ENCODE measurements at places on chromosomes 3 and 15.

GRCh38 chr3:30467596-30468238 lies 138.7 kb upstream of the TGFBR2 start:
- DNase-seq, result no peak

DNA sequence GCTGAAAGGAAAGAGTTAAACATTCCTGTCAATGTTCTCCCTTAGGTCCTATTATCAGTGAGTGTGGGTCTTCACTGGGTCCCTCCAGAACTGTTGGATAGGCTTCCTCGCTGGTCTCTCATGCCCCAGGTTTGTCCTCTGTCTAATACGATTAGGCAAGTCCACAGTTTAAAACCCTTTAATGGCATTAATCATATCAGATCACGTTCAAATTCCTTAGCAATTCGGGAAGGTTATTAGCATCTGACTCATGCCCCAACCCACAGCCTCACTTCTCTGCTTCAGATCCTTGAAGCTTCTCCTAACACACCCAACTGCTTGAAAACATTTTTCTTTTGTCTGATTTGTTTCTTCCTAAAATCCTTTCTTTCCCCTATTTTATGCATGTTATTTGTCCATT lies 224.3 kb upstream of the ATP10A start:
- DNase-seq, result no peak

DNA sequence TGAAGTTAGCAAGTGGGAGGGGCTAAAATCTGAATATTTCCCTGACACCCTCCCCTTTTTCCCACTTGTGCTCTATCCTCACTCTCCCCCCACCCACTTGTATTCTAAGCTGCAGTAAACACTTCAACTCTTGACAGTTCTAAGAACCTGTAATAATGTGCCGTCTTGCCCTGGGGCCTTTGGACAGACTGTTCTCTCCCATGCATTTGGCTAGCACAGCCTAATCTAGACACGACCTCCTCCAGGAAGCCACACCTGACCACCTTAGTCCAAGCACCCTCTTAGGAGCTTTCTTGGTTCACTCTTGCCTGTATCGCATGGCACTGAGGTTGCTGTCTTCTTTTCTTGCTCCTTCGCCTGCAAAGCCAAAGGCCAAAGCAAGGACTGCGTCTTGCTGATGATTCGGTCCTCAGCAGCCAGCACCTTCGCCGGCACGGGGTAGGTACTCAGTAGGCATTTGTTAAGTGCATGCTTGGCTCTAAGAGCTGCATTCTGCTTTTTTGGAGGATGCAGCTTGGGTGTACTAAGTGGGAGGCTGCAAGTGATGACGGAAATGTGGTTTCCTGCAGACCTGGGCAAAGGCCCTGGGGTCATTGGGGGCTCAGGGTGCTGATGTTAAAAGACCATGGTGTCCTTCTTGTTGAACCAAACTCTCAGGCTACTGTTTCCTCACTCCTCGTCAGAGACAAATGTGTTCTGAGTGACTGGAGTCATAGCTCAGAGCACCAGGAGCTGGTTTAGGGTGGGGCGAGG lies 2.0 kb upstream of the ZNF710 start:
- no peak for DNase-seq

GRCh38 chr3:29333576-29333975 lies 52.7 kb downstream of the RBMS3 start:
- no peak for DNase-seq

GRCh38 chr3:26840272-26840870 lies 217.8 kb downstream of the LRRC3B start:
- DNase-seq, result no peak

DNA sequence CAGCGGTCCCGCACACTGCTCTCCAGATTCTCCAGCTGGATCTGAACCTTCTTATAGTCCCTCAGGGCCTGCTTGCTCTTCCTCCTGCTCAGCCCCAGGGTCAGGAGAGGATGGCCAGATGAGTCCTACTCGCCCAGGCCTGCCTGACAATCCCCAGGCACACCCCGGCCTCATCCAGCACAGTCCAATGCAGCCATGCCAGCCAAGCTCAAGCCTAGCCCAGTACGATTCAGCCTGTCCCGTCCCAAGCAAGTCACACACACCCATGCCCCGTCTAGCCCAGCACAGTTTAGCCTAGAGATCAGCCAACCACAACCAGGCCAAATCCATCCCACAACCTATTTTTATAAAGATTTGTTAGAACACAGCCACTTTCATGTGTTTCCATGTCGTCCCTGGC lies 16.8 kb downstream of the PLXNB1 start:
- no peak for DNase-seq

- no peak for DNase-seq
Measured at GRCh38 chr3:100141586-100141985, 27.3 kb upstream of the FILIP1L start.

GRCh38 chr3:98259707-98260106 lies 4.3 kb upstream of the OR5H6 start:
- DNase-seq, result no peak

DNA sequence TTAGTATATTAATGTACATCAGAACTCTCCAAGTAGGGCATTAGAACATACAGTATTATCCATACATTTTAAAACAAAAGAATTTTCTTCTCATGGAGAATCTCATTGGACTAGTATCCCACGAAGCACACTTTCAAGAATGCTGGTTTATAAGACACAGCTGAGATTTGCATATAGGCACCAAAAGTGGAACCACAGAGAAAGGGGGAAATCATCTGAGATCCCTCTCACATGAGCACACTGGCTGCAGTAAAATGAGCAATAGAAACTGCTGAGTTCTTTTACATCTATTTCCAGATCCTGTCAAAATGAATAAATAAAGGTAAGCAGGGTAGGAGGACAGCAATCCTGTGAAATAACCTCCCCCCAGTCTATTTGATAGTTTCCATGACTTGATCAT lies 665.3 kb downstream of the FHIT start:
- no peak for DNase-seq

DNA sequence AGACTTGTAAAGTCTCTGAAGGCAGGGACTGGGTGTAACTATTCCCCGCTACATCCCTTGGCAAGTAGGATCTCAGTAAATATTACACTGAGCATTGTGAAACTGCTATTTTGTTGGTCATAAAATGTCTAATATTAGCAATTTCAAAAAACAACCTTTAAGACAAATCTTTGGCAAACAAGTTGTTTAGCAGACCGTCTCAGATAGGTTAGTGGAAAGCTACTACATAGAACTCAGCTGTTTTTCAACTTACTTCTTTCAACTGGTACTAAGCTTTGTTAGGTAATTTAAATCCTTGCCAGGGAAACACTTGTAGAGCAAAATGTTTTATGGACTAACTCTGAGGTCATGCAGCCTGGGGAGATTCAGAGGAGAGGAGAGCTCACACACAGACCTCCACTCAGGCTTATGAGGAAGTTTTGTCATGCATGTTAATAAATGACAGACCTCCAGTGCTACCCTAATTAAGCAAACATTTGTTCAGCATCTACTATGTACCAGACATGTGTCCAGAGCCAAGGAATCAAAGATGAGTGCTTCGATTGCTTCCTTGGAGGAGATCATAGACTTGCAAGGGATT lies 61.6 kb upstream of the STAC start:
- no peak for DNase-seq

DNA sequence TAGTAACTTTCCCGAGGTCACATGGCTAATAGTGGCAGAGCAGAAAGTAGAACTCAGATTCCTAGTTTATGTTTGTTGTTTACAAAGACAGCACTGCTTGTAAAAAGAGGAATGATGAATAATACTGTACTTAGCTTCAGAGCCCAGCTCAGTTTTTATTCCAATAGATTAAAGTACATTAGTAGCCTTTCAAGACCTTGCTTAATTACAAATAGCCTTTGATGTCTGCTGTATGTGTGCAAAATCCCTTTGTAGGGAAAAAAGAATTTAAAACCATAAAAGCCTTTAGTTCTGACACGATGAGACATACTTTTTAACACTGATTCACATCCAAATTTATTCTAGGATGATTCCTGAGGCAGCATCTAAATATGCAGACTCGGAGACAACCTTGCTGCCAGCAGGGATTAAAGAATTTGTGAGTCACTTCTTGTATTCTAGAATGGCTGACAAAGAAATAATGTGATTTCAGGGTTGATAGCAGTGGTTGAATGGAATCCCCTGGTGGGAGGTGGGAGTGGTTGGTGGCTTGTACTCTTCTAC lies 324.2 kb upstream of the TGFBR2 start:
- no peak for DNase-seq

DNA sequence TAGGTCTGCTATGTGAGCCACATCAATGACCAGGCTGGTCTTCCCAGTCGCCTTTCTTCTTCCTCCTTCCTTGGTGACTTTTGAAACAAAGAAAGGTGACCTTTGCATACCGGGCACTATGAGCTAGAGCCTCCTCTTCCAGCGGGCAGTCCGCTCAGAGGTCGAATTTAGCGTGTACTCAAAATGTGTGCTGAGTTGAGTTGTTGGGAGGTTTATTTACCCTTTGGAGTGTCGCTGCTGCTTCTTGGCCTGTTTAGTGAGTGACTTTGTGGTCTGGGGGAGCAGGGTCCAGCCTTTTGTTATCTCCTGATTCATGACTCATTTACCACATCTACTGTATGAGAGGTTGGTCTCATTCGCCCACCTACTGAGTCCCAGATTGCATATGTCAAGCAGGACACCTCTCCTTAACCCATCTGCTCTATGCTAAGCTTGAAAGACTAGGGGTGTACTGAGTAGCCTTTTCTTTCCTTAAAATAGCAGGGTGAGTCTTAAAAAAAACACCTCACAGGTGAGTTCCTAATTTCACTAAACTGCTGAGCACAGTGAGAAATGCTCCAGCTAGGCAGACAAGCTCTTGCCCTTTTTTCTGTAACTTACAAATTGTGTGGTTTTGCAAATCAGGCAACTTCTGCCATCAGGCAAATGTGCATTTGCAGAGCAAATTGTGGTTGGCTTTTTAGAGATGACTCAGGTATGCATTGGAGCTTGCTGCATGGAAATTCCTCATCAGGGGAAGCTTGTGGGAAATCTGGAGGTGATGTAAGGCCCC lies 3.2 kb upstream of the SIAH2 start:
- DNase-seq, result no peak

DNA sequence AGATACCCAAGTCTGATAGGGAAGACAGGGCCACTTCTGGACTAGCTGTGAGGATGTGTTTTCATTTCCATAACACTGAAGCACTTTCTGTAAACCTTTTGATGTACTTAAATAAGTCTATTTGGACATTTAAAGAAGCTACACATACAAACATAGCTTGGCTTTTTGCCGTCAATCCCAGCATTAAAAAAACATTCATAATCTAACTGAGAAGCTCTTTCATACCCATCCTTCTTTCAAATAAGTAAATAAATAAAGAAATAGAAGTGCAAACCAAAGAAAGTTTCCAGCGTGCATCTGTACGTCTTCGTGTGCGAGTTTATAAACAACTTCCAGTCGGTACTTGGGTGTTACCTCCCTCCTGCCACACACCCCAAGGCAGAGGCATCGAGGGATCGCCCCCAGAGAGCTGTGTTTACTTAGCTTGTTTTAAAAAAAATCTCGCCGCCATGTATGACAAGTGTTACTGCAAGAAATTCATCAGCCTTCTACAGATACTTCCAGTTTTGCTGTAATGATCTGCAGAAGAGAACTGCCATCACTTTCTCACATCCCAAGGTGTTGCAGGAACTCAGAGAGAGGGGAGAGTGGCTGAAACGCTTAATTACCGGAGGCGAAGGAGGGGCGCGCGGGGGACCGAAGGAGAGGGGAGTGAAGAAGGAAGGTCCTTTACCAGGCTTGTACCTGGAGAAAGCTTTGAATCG lies 9.0 kb upstream of the MEIS2 start:
- DNase-seq, result no peak

DNA sequence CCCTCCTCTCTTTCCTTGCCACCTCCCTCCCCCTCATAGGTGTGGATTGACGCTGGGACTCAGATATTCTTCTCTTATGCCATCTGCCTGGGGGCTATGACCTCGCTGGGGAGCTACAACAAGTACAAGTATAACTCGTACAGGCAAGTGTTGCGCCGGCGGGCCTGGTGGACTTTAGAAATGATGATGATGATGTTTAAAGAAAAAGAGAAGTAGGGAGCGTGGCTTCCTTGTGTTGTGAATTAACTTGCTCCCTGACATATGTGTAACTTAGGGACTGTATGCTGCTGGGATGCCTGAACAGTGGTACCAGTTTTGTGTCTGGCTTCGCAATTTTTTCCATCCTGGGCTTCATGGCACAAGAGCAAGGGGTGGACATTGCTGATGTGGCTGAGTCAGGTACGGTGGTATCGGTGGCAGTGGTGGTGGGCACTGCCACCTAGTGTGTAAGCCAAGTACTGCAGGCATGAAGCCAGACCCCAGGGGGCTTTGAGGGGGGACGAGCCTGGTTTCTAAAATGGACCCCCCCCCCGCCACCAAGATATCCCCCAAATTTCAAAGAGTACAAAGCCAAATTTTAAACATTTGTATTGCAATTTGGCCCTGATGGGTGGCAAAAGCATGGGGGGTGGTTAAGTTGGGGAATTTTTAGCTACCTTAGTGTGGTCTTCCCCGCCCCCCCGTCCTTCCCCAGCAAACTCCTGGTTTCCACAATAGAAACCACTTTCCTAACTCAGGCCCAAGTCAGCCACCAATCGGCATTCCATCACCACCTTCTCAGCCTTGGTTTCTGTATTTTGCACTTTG lies 65.6 kb downstream of the SLC6A6 start:
- DNase-seq, result no peak

GRCh38 chr3:110234831-110235230 lies 836.8 kb upstream of the NECTIN3 start:
- no peak for DNase-seq

- DNase-seq, result no peak
Measured at GRCh38 chr15:89174476-89174875, 46.9 kb downstream of the RLBP1 start.

- no peak for DNase-seq
Measured at GRCh38 chr3:193560870-193561269, 6.2 kb upstream of the ATP13A4 start.

DNA sequence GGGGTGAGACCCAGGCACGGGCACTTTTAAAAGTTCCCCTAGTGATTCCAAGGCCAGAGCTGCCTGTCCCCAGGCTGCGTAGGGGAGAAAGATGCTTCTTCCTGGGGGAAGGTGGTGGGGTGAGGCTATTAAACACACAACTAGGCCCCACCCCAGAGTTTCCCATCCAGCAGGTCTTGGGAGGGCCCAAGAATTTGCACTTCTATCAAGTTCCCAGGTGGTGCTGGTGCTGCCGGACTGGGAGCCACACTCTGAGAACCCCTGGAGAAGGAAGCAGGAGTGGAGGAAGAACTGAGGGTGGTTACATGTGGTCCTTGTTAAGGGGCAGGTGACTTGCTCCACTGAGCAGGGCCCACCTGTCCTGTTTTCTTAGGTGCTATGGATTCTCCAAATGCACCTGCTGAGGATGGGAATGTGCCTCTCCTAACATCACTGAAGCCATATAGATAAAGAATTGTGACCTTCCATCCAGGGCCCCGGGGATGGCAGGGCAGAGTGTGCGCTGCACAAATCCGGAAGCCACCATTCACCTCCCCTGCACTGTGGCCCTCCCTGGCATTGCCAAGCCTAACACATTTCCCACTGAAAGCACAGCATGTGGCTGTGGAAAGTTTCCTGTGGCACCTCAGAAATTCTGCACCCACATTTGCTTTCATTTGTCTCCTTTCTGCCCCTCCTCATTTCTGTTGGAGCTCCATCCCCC lies 111.5 kb upstream of the MEF2A start:
- no peak for DNase-seq

GRCh38 chr3:207973-208372 lies 11.4 kb downstream of the CHL1 start:
- DNase-seq, result no peak

Measured in activated CD4-positive, CD25-positive, alpha-beta regulatory T cell treated with anti-CD3 and anti-CD28 coated beads, Interleukin-2, amount 50 U/mL, for 72 hours (primary cell).